ENCODE measurements at places on chromosomes 1 and 21.

GRCh38 chr1:33723251-33723650, 140.6 kb upstream of the HMGB4 start:
- DNase-seq: no peak

DNA sequence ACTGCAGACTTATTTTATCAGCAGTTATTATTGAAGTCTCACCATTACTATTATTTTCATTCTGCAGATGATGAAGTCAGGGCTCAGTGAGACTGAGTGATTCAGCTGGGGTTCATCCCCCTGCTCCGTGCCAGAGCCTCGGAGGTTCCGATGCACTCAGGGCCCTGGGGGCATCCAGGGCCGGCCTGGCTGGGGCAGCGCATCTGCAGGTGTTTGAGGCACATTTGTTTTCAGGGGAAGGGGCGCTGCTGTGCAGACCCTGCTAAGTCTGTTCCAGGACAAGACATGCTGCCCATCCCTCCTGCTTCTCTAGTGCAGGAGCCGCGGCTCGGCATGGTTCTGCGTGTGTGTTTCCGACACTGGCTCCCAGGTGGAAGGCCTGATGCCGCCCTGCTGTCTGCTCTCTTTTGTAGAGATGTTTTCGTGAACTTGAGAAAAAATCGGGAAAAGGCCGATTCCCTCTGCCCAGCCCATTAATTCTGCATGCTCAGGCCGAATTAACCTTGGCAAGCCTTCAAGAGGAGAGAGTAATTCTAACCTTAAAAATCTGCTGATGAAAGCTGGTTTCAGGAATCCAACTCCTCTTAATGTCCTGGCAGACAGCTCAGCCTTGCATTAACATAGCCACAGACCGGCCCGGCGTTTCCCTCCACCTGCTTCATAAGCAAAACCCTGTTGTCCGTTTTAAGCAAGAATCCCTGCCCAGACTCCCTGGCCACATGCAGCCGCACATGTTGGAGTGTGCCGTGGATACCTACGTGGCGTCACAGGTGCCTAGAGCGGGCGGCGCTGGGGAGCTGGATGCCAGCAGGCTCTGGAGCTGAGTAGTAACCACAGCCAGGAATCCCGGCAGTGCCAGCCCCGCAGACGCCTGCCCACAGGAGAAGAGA, 316.0 kb upstream of the VAMP3 start:
- no peak for DNase-seq

GRCh38 chr1:59532102-59532501, 235.2 kb downstream of the FGGY start:
- DNase-seq: no peak

GRCh38 chr1:33841494-33841893, 22.4 kb upstream of the HMGB4 start:
- no peak for DNase-seq

DNA sequence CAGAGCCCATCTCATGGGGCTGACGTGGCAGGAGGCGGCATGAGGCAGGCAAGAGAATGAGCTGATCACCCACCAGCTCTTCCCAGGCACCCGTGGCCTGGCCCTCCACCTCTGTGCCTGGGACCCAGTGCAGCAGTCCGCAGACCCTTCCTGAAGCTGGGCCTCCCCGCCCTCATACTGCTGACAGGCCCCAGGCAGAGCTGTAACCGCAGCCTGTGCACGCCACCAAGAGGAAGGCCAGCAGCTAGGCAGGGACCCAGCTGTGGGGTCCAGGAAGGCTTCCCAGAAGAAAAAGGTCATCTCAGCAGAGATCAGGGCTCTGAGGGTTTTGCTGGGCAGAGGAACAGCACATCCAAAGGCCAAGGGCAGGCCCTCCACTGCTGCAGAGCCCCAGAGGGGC, 9.8 kb upstream of the MTFR1L start:
- DNase-seq: no peak

GRCh38 chr1:232445361-232446106, 184.4 kb downstream of the SIPA1L2 start:
- DNase-seq: no peak

- DNase-seq: no peak
These were observed 5.7 kb upstream of the ACBD6 start for GRCh38 chr1:180507795-180508724.

- no peak for DNase-seq
These were observed 4.7 kb downstream of the C1orf35 start for GRCh38 chr1:228098323-228098931.

GRCh38 chr1:55937840-55938375, 641.5 kb downstream of the PLPP3 start:
- no peak for DNase-seq

DNA sequence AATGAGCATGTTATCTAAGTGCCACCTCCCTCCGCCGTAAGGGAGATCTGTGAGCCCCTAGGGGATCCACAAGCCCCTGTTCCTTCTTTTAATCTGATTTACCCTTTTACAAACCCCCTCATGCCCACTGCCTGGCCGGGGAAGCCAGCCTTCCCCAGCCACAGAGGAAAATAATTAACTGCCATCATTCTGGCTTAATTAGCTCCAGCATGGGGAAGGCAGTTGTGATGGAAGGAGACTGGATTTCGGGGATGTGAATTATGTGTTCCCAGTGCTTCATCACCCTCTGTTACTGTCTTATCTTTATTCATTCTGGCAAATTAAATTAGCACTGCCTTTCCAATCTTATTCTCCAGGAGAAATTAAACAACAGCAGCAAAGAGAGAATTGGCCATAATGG, 135.8 kb downstream of the PTPRU start:
- DNase-seq: no peak

- no peak for DNase-seq
These were observed 77.3 kb downstream of the OLFML2B start for GRCh38 chr1:161946071-161946987.

GRCh38 chr1:35172022-35172421, 20.9 kb downstream of the SFPQ start:
- DNase-seq: no peak

DNA sequence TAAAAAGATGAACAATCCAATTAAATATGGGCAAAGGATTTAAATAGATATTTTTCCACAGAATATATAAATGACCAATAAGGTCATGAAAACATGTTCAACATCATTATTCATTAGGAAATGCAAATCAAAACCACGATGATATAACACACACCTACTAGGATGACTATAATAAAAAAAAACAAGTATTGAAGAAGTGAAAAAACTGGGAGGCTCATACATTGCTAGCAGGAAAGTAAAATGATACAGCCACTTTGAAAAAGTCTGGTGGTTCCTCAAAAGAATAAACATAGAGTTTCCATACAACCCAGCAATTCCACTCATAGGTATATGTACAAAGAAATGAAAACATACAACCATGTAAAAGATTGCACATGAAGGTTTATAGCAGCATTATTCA, 75.7 kb upstream of the RAB4A start:
- no peak for DNase-seq

- DNase-seq: no peak
These were observed 26.5 kb upstream of the RPL11 start for GRCh38 chr1:23664837-23665795.

- DNase-seq: no peak
These were observed 28.6 kb downstream of the TFB2M start for GRCh38 chr1:246537441-246537840.

DNA sequence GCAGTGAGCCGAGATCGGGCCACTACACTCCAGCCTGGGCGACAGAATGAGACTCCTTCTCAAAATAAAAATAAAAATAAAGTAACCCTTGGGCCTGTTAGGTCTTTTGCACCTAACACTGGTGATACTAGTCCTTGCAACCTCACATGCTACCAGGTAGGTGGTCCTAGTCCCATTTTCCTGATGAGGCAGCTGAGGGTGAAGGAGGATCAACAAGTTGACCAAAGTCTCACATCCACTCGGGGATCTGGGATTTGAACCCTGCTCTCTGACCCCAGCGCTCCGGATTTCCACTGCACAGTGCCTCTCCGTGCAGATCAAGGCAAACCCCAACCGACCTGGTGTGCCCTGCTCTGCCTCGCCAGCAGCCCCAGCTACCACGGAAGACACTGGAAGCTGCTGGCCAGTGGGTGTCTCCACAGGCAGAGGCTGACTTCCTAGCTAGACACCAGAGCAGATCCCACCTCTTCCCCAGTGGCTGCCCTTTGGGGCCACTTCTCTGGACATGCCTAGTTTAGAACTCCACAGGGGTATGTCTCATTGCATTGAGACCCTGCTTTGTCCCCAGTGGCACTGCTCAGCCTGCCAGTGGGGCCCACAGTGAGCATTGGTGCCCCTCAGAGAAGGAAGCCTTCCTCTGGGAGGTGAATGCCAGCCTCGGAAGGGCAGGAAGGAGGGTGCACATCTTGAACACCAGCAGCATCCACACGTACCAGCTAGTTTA, 27.6 kb downstream of the LDLRAP1 start:
- DNase-seq: no peak

- DNase-seq: no peak
These were observed 171.5 kb upstream of the CACYBP start for GRCh38 chr1:174828264-174828663.
